ENCODE measurements at places on chromosomes 6 and 20.

DNA sequence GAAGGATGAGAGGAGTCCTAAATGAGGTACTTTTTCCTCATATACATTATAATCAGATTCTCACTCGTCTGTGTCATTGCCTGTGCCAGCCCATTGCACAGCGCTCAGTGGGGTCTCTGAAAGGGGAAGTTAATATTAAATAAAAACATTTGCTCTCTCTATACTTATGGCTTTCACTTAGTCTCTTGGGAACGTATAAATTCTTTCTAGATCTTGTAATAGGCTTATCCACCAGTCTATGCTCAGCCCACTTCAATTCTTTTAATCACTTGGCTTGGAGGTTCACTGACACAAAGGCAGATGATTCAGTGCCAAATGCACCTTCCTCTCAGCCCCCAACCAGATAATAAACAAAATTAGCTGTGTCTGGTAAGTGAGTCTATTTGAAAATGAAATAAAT lies 164.3 kb upstream of the OGFRL1 start:
- no peak for DNase-seq

DNA sequence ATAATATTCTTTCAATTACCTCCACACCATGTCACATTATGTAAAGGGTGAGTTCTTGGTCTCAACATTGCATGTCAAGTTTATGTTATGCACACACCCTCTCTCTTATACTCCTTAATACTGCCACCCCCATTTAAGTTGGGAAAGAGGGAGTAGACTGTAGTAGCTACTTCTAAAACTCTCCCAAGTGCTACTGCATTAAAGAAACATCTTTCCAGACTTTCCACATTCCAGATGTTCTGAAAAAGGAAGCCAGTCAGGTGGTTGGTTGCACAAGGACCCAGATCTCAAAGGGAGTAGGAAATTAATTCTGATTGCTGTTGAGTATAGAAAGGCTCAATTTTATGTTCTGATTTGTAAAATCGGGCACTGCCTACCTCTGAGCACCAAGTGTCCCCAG lies 419.5 kb downstream of the CD83 start:
- DNase-seq: no peak

DNA sequence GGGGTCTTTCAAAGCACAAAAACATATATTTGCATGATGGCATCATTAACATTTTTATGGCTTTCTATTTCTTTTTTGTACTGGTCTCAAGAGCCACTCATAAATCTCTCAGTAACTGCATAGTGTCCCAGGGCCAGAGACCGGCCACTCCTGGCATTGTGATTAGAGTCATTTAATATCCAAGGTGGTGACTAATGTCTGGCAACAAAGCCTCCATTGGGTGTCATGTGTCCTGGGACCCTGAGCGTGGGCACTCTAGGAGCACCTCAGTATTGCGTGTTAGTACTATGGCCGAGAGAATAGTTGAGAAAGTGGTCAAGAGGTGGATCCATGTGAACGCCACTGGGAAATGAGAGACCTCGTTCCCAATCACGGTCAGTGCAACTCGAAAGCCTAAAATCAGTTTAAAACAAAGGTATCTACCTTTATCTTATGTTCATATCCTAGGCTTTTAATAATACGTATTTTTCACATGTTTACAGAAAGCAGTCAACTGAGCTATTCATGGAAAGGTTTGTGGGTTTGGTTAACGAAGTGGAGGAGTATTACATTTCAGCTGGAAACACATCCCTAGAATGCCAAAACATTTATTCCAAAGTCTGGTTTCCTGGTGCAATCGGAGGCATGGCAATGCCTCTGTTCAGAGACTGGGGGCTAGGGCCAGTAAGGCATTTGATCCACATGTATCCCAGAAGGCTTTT lies 2.7 kb upstream of the ESR1 start:
- no peak for DNase-seq

DNA sequence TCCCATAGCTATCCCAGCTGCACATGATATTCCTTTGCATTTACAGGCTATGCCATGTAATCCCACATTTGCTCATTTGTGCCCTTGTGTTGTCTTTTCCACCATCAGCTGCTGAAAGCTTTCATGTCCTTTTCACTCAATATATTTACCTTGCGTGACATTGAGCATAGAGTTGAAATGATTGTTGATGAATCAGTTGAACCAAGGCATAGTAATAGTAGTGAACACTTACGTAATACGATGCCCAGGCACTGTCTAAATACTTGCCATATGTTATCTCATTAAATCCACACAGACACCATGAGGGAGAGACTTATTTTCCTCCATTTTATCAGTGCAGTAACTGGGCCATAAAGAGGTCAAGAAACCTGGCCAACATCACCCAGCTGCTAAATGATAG lies 13.1 kb downstream of the RNF8 start:
- DNase-seq: no peak

- DNase-seq: no peak
Measured at GRCh38 chr6:18347021-18347577, 40.1 kb upstream of the RNF144B start.

DNA sequence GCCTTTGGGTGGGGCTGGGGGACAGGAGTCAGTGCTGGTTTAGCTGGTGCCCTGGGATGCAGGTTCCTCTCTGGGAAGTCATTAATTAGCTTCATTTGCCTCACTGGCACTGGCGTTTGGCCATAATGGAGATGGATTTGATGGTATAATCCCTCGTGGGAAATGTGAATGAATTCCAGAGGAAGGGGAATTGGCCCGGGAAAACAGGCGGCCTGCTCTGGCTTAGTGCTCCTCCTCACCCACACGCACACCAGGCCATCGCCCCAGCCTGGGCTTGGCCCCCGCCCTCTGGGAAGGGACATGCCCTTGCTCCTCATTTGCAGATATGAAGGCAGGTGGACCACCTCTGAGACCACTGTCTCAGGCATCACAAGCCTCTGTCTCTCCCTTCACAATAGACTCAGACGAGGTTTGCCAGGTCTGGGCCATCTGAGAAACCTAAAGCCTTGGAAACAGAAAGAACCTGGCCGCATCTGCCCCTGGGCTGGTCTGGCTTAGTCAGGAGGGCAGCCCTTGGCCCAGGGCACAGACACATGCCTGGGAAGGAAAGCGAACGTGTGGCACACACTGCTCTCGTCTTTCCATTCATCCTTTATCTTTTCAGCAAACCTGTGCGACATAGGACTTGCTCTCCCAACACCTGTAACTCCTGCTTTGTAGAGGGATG lies 199.2 kb upstream of the CDH4 start:
- DNase-seq: no peak

DNA sequence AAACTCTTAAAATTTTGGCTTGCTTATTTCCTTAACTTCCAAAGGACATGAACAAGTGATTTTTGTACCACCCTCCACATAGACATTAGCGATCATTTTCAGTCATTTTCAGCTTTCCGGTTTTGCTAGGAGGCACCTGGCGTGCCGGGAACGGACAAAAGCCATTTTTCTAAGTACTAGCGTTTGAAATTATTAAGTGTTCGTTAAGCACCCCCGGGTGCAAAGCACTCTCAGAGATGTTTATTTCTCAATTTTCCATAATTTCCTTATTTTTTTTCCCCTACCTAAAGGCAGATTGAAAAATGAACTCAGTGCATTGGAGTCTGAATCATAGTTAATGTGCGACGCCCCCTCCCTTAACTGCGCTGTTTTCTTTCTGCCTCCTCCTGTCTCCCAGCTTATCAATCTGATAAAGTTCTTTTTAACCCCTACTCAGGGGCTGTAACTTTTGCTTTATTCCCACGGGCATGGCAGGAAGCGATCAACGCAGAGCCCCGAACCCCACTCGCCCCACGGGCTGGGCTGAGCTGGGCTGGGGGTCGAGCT lies 58.2 kb downstream of the ZNF831 start:
- peak; percentile 39 for DNase-seq

DNA sequence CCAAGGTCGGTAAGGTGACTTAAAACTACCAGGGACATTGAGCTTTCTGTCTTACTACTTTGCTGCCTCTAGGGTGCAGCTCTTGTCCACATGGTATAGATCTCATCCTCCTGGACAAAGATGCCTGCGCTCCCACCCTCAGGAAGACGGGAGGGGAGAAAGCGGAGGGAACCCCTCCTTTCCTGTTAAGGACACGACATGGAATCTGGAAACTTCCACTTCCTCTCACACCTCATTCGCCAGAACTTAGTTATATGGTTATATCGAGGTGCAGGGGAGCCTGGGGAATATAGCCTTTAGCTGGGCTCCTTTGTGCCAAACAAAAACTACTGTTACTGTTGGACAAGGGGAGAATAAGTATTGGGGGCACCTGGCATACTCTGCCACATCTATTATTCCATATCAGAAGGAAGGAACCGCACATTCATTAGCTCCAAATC lies 224.3 kb upstream of the TSHZ2 start:
- no peak for DNase-seq

GRCh38 chr6:2952557-2953095 lies 18.7 kb downstream of the SERPINB6 start:
- DNase-seq: no peak

DNA sequence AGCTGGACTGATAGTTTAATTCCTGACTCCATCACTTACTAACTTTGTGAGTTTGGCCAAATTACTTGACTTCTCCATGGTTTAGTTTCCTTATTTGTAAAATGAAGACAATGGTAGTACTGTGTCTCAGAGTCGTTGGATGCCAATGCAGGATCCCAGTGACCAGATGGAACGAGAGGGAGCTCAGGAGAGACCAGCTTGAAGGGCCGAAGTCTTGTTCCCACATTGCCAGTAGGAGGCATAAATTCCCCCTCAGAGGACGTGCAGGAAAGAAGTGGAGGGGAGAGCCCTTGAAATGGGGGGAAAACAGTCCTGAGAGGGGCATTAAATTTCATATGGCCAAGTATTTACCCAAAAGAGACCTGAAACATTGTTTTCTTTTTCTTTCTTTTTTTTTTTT lies 2.1 kb upstream of the MUC22 start:
- DNase-seq: no peak

DNA sequence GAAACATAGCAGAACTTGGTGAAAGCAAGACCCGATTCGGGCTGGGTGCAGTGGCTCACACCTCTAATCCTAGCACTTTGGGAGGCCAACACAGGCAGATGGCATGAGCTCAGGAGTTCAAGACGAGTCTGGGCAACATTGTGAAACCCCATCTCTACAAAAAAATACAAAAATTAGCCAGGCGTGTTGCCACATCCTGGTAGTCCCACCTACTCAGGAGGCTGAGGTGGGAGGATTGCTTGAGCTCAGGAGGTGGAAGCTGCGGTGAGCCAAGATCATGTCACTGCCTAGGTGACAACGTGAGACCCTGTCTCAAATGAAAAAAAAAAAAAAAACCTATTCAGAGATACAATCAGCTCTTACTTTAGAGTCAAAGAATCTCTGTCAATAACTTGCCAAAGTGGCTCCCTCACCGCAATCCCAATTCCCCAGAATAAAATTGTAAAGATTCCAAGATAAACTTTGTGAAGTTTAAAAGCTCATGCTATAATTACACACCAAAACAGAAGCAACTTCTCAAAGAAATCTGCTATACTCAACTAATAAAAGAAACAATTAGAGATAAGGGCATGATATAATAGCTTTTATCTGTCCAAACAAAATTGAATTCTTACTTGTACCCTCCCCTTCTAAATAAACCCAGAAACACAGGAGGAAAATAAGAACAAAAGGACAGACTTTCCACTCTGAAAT lies 33.6 kb downstream of the CDK19 start:
- no peak for DNase-seq

GRCh38 chr6:13299403-13299821 lies 28.9 kb downstream of the TBC1D7 start:
- no peak for DNase-seq

DNA sequence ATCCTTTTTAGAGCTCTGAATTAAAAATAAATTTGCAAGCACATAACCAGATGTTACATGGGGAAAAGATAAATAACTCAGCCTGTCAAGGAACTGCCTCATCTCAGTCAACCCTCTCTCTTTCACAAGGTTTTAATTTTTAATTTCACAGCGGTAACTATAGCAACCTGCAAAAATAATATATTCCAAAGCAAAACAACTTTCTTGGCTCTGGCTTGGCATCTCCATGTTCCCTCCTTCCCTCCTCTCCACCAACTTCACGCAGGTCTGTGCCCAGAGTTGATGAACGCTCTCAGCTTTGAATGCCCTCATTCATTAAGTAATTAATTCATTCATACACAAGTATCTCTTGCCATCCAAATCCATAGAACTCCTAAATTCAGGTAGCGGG lies 32.5 kb upstream of the SIRPA start:
- DNase-seq: no peak

DNA sequence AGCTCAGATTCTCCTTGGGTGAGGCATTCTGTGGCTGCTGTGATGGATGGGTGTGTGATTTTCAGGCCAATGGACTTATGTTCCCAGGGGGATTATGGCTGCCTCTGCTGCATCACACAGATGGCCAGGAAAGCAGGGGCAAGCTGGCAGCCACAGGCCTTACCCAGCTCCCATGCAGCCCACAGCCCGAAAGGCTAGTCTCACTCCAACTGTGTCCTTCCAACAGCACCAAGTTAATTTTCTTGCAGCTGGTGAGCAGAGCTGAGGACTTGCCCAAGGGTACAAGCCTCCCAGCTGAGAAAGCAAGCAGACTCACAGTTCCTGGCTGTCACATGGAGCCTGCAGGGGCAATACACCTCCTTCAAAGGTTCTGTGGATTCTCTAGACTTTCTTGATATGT lies 155.2 kb upstream of the KHDRBS2 start:
- no peak for DNase-seq

DNA sequence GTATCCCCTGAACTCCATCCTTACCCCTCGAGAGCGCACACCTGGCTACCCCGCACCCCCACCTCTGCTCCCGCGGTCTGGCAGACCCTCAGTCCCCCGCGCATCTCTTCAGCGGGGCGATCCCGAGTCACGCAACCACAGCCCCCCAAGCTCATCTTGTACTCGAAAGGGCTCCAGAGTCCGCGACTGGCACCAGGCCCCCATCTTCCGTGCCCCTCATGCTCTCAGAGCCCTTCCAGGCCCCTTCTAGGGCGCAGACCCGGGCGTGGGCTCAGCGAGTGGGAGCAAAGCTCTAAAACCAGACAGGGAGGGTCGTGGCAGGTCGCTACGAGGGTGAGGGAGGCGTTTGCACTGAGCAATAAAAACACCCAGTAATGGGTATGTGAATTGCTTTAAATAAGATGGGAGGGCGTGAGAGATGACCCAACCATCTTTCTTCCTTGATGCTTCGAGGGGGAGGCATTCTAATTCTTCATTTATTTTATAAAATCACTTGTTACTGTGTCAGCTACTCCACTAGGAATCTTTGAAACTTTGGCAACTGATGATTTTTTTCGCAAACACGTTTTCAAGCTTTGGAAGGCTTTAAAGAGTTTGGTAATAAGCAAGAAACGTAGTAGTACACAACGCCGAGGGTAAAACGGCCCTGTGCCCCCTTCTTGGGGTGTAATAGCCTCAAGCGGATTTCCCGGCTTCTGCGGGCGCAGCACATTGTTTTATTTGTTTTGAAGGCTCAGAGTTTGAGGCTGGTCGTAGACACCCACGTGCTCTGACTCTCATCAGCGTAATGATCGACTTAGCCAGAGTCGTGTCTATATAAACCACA lies 42.6 kb upstream of the SUPT3H start:
- no peak for DNase-seq

DNA sequence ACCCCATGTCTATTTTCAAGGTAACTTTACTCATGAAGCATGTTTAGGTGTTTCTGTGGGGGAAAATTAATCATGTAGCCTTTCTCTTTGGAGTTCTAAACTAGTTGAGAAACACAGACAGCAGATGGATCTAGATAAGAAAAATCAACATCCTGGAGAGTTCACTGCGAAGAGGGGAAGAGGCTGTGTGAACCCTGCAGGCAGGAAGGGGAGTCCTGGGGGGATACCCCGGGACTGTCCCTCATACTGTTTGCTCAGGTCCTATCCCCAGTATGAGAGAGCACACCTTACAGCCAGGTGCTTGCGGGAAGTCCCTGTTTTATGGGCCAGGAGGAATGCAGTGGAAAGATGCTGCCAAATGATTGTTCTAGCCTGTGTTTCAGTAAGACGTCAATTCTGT lies 32.7 kb downstream of the CHMP4B start:
- DNase-seq: no peak

All from NCI-H1417 treated with DMSO at 0.1 percent for 48 hours (cell line).